ENCODE measurements at places on chromosomes 5 and 9. TPM values are rescaled to one million over a fixed set of nuclear protein-coding genes. Genes with fewer than 3 reads are reported as not detected.

HMCN2 gene
- polyA plus RNA-seq = not detected

SHISAL2B gene
- polyA plus RNA-seq = not detected

- peaks cover 37% of the 10 kb centered on the region for H3K4me1 ChIP-seq
- H3K27ac ChIP-seq = no peak overlapping the region
- no peaks in the 10 kb centered on the region for H3K36me3 ChIP-seq
- no peaks in the 10 kb centered on the region for H3K27me3 ChIP-seq
- no peak for DNase-seq
Measured at GRCh38 chr9:77987880-77988525, 43.6 kb downstream of the GNAQ start.

DNA sequence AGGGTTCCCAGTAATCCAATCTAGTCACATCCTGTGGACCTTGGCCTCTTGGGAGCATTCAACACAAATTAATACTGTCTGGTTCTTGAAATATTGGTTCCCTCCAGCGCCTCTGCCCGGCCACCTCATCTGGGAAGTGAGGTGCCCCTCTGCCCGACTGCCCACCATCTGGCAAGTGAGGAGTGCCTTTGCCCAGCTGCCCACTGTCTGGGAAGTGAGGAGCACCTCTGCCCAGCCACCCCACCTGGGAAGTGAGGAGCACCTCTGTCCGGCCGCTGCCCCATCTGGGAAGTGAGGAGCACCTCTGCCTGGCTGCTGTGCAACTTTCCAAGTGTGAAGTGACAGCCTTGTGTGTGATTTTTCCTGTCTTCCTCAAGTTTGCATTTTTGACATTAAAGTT lies 42.7 kb upstream of the SMIM15 start:
- H3K36me3 ChIP-seq = no peaks in the 10 kb centered on the region
- no peak overlapping the region for H3K27ac ChIP-seq
- no peaks in the 10 kb centered on the region for H3K27me3 ChIP-seq

ENTPD2 gene
- polyA plus RNA-seq = 3.2 TPM

IFNK gene
- not detected for polyA plus RNA-seq

GRCh38 chr9:127421057-127421456 lies 3.1 kb upstream of the ZNF79 start:
- peaks cover 38% of the 10 kb centered on the region for H3K4me1 ChIP-seq
- H3K4me3 ChIP-seq = no peak overlapping the region
- no peaks in the 10 kb centered on the region for H3K36me3 ChIP-seq

DNA sequence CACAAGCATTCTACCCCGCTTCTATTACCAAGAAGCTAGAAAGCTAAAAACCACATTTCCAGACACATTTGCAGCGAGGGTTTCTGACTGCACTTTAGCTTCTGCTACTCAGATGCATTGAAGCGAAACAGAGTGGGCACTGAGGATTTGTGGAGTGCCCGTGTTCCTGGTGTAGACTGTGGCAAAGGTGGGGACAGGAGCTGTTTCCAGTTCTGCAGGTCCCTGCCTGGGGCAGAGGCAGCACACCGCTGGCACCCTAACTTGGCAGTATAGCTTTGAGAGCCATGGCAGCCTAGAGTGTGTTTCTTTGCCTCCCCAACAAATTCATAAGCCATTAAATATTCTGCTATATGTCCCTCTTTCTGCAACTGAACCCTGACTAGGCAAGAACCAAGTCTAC lies 108.6 kb upstream of the SPOCK1 start:
- no peaks in the 10 kb centered on the region for H3K36me3 ChIP-seq
- no peak overlapping the region for H3K27ac ChIP-seq
- peaks cover 14% of the 10 kb centered on the region for H3K27me3 ChIP-seq
- DNase-seq = no peak

DNA sequence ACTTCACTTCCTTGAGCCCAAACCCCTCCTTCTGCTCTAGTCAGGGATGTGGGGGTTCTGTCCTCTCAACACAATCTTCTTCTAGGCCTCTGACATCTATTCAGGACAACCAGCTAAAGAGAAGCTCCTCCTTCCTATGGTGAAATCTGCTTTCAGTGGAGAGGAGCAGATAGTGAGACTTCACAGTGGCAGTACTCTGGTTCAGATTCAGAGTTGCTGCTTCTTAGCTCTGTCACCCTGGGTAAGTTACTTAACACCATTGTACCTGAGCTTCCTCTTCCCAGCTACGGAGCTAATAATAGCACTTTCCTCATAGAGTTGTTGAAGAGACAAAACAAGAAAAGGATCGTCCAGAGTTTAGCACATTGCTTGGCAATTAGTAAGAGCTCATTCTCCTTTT lies 77.3 kb upstream of the LARP1 start:
- no peak overlapping the region for H3K4me3 ChIP-seq
- no peaks in the 10 kb centered on the region for H3K27me3 ChIP-seq
- H3K36me3 ChIP-seq = no peaks in the 10 kb centered on the region
- peaks cover 46% of the 10 kb centered on the region for H3K4me1 ChIP-seq
- H3K27ac ChIP-seq = no peak overlapping the region

- H3K4me3 ChIP-seq = no peak overlapping the region
- no peaks in the 10 kb centered on the region for H3K4me1 ChIP-seq
- H3K27me3 ChIP-seq = no peaks in the 10 kb centered on the region
- H3K36me3 ChIP-seq = peaks cover 1% of the 10 kb centered on the region
Measured at GRCh38 chr5:60185231-60186099, 291.9 kb upstream of the PDE4D start.

DRD1 gene
- not detected for polyA plus RNA-seq

GRCh38 chr9:93965830-93966577 lies 10.8 kb upstream of the BARX1 start:
- H3K36me3 ChIP-seq = no peaks in the 10 kb centered on the region
- peaks cover 10% of the 10 kb centered on the region for H3K4me1 ChIP-seq
- peaks cover 5% of the 10 kb centered on the region for H3K27me3 ChIP-seq

Data from HepG2 (cell line).